ENCODE measurements at places on chromosomes 5 and 9.

GRCh38 chr9:69757996-69758675, 1.7 kb downstream of the PTAR1 start:
- no peak for DNase-seq

- no peak for DNase-seq
These were observed at the start of gene ZDHHC11 for GRCh38 chr5:850511-851006. Gene ZDHHC11, minus strand, starts transcription at chr5:850986. Its CDS starts 384 bp downstream, at chr5:850602.

DNA sequence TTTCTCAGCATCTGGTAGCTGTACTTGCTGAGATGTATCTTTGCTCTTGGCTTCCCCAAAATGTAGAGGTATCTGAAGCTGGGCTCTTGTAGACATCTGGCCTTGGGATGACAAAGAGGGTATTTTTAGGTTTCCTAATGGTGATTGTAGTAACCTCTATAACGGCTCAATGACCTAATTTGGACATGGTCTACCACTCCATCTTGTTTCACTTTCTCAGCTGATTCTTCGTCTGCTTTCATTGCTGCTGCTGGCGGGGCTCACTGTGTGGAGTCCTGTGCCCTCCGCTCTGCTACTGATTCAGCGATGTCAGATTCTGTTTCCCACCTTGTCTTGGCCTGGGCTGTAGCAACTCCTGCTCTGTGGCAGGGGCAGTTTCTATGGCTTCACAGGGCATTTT, 12.7 kb upstream of the MARCHF11 start:
- DNase-seq: no peak

GRCh38 chr9:7081065-7081600, 323.4 kb downstream of the KDM4C start:
- no peak for DNase-seq

- DNase-seq: no peak
These were observed 443.3 kb downstream of the DNAH5 start for GRCh38 chr5:13501176-13501575.

- no peak for DNase-seq
These were observed 234.0 kb upstream of the NMUR2 start for GRCh38 chr5:152638996-152639552.

DNA sequence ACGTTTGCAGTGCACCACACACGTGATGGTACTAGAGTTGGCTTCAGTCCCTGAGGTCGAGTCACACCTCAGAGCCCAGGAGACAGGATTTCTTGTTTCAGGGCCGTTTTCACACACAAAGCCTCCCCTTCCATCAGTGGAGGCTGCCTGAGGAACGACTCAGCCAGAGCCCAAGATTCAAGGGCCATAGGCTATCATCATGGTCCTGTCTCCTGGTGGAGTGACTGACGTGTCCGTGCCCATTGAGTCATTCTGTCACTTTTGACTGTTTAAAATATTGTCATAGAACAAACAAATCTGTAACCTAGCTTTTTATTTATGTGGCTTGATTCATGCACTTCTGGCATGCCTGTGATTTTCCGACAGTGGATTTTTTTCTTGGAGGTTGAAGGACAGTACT, 28.3 kb downstream of the CAMK2A start:
- DNase-seq: no peak

GRCh38 chr5:120684749-120685415, 220.8 kb downstream of the PRR16 start:
- DNase-seq: no peak

GRCh38 chr9:126533926-126534310, 79.8 kb upstream of the LMX1B start:
- no peak for DNase-seq

DNA sequence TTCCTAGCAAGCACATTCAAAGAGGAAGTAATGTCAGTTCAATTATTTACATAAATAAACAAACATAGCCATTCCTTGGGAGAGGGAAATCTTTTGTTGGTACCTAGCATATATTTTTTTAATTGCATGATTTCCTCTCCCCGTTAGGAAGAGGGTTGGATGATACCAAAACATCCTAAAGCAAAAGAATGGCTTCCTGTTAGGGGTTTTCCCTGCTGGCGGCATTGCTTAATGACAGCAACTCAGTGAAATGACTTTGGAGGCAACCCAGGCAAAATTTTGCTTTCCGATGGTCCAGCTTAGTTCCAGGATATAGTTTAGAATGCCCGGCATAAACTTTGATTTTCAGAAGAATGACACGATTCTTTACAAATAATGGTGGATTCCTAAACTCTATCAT, 73.2 kb downstream of the MAT2B start:
- DNase-seq: no peak

- DNase-seq: no peak
These were observed 306.1 kb upstream of the WWC1 start for GRCh38 chr5:167985373-167985772.

DNA sequence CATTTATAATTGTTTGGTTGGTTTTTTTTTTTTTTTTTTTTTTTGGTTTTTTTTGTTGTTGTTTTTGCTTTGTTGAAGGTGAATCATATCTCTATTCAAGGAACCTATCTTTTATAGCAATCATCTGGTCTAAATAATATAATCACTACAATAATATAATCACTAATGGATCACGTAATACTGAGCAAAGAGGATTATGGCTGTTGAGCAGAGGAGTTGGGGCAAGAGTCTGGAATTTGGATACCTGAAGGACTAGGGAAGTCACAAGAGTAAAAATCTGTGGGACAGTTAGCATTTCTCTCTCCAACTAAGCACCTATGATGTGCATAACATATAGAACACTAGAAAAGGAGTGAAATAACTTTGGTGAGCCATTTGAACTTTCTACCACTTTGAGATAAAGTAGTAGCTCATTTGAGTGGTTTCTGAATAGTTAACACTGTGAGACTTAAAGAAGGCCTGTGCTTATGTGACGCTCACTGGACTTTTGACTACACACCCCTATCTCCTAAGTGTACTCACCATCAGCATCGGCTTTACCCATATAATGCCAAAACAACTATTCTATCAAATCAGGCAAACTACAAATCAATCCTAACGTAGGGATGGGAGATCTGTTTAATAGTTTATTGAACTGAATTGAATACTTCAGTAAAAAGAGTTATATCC, 564.9 kb upstream of the TUSC1 start:
- no peak for DNase-seq

GRCh38 chr5:6542421-6543345, 90.2 kb downstream of the NSUN2 start:
- DNase-seq: no peak

DNA sequence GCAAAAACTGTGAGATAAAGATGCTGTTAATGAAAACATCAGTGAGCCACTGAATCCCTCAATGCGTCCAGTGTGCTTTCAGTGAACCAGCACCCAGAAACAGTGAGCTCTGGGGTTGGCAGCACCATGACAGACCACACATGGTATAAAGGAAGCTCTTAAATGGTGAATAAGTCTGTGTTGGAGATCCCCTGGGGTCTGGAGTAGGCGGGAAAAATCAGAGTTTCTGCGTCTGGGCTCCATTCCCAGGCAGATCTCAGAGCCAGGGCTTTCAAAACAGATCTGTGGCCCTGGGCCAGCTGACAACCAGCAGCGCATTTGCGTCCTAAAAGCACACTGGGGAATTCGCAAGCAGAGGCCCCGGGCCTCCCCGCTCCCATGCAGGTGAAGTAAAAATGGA, 233.5 kb downstream of the FRMD3 start:
- no peak for DNase-seq

DNA sequence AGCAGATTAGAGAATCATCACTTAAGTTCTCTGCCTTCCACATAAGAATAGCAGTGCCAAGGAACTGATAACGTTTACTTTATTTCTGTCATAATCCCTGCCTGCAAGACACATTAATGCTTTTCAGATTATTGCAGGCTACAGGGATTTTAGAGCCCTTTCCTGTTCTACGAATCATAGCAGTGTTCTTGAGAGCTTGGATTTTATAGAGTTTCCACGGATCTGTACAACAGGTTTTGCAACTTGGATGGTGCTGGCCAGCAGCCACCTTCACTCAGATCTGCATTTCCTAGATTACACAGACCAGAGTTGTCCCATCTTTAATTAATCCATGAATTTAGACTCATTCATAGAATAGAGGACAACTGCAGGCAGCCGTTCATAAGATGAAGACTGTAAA, 38.1 kb downstream of the SLC12A2 start:
- DNase-seq: no peak

DNA sequence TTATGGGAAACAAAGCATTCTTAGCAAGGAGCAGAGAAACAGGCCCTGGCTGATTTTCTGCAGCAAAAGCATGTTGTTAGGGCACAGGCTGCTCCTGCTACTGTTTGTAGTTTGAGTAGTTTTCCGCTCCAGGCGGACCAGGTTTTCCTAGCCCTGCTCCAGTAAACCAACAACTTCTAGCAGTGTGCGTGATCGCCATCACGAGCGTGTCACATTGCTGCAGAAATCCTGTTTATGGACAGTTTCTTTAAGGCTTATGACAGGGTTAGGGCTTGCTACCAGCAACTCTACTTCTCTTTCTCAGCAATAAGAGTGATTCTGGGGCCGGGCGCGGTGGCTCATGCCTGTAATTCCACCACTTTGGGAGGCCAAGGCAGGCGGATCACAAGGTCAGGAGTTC, 803.9 kb upstream of the CDH10 start:
- DNase-seq: no peak

- DNase-seq: no peak
These were observed 298.4 kb downstream of the DEPDC1B start for GRCh38 chr5:60401526-60401925.

GRCh38 chr5:15344954-15345353, 155.0 kb upstream of the FBXL7 start:
- DNase-seq: no peak

DNA sequence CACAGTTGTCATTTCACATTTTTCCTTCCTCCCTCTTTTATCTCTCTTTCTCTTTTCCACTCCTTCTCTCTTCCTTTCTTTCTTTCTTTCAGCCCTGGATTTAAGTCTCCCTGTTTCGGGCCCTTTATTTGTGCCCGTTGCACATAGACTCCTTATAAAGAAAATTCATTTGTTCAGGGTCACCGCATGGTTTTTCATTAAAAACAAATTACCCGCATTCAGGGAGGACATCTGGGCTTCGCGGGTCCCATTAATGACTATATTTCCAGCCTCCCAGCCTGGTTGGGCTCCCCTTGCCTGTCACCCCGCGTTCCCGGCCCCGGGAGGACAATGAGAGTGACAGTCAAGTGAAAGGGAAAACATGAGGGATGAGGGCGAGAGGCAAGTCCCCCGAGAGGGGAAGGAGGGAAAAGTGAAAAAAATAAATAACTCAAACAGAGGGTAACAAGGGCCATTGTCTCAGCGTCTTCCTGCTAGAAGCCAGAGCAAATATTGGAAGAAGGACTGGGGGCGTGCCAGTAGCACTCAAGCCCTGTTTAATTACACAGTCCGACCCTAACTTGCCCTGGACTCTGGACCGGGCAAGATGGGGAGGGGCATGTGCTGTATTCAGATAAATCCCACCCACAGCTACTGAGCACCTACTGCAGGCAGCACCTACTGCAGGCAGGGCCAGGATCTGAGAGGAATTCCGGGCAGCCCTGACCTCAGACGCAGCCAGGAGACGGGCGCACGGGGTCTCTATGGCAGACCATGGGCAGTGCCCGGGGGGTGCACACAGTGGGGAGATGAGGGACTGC, 166.2 kb downstream of the PAX5 start:
- DNase-seq: peak; percentile 6

GRCh38 chr9:114117996-114118830, 19.1 kb upstream of the KIF12 start:
- DNase-seq: no peak

DNA sequence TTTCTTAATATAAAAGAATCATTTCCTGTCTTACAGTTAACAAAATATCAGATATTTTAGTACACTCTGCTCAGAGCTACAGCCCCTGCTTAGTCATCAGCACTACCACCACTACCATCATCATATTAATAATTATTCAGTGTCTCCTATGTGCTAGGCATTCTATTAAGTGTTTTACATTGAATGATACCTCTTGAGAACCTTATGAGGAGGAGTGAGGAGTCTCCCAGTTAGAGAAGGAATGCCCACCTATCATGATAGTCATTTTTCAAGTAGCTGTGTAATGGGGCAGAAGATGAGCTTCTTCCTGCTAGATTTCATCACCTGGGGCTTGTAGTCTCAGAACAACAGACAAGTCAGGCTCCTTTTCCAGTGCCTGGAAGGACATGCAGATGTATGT, 238.0 kb downstream of the TRIM32 start:
- no peak for DNase-seq

- DNase-seq: no peak
These were observed 131.5 kb downstream of the ATPSCKMT start for GRCh38 chr5:10118150-10118549.

DNA sequence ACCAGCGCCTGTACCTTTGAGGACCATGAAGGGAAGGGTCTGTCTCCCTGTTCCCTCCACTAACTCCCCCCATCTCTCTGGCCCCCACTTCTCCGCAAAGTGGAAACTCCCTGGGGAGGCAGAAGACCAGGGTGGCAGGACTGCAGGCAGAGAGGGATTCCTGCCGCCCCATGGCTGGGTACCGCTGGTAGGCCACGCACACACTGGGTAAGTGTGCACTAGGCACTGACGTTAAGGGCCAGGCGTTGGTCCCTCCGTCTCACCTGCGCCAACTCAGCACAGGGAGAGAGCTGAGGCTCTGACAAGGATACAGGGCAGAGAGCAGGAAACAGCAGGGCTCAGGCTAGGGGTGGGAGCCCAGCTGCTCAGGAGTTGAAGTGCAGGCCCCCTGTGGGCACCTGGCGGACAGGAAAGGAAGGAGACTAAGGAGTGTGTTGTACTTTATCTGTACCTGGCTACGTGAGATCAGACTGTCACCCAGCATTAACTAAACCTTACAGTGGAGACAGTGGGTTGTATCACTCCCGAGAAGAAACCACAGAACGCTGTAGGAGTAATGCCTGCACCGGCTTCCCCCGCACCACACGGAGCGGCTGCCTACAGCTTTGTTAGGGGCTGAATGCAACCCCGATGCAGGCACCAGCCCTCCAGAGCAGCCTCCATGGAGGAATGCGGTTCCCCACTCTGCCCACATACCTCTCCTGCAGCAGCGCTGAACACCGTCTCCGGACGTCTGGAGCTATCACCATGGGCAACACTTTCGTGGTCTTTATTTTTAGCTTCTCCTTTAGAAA, 34.2 kb upstream of the CLPTM1L start:
- DNase-seq: no peak

- no peak for DNase-seq
These were observed 38.2 kb downstream of the GALNT10 start for GRCh38 chr5:154228696-154229095.

DNA sequence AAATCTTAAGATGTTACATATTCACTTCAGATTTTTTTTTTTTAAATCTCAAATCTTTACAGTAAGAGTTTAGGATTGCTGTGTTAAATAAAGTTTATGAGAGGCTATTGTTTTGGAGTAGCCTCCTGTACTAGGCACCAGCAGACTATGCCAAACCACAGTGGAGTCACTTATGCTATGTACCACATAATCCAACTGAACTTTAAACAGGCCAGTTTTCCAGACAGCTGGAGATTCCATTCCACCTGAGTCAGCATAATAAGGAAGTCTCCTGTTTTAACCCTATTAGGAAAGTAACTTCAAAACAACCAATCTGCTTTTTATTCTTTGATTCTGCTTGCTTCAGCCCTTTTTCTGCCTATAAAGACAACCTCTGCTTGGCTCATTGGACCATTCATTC, 205.2 kb downstream of the CSNK1G3 start:
- DNase-seq: no peak

- no peak for DNase-seq
These were observed 174.0 kb downstream of the GDNF start for GRCh38 chr5:37665889-37666288.
